ENCODE measurements at places on chromosomes 6 and 20. TPM values are rescaled to one million over a fixed set of nuclear protein-coding genes. Genes with fewer than 3 reads are reported as not detected.

LST1 gene
- 0.73 TPM for total RNA-seq

OR2B2 gene
- not detected for total RNA-seq

DUSP15 gene
- total RNA-seq: 6.1 TPM

DNA sequence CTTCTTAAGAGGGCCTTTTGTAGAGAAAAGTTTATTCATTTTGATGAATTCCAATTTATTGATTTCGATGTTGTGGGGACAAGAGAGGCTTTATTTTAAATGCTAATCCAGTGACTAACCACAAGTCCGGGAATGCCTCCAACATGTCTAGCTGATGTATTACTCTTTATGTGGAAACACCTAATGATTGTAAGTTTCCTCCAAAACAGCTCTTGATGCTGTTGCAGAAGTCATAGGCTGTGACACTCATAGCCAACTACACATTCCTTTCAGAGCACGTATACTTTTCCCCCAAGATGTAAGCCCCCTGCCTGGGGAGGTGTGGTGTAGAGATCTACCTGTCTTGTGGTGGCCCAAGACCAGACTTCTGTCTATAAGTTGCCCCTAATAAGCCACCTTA is 61.3 kb upstream of the RNF24 start:
- no peak for DNase-seq

DNA sequence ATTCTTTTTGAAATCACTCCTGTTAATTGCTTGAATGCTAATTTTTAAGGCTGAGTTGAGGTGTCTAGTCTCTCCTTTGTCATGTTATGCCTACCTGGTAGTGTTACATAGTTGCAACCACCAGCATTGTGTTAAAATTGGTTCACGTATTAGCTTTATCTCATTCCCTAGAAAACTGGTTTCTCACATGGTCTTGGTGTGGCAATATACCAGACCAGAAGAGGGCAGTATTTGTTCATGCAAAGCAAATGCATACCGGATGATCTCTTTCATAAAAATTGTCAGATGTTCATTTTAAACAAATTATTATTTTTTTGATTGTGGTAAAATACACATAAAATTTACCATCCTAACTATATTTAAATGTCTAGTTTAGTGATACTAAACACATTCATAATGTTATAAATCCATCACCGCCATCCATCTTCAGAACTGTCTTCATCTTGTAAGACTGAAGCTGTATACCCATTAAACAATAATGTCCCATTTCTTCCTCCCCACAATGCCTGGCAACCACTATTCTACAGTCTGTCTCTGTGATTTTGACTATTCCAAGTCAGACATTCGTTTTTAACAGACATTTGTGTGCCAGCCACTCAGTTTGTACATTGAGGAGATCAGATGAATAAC is 92.8 kb downstream of the ATRN start:
- peak; percentile 17 for DNase-seq

- DNase-seq: no peak
Observed at GRCh38 chr6:4906293-4907276, 97.3 kb downstream of the RPP40 start.

DNA sequence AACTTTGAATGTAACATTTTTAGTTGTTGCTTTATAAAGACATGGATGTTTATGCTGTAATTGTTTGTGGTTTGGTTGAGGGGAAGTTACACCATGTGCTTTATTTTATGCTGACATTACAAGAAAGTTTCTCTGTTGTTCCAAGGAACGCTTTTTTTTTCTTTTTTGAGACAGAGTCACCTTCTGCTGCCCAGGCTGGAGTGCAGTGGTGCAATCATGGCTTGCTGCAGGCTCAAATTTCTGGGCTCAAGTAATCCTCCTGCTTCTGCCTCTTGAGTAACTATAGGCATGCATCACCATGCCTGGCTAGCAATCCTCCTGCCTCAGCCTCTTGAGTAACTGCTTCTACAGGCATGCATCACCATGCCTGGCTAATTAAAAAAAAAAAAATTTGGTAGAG is 21.0 kb upstream of the IFNGR1 start:
- no peak for DNase-seq

GRCh38 chr6:11364971-11365397 is 132.5 kb upstream of the NEDD9 start:
- no peak for DNase-seq

DNA sequence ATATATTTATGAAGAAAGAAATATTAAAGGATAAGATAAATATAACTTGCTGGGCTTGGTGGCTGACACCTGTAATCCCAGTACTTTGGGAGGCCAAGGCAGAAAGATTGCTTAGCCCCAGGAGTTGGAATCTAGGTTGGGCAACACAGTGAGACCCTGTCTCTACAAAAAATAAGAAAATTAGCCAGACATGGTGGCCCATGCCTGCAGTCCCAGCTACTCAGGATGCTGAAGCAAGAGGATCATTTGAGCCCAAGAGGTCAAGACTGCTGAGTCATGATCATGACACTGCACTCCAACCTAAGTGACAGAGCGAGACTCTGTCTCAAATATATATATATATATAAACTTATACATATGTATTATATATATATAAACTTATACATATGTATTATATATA is 164.0 kb downstream of the MRPL14 start:
- no peak for DNase-seq

Data from cerebellum (tissue), 4 donors.